ENCODE measurements at places on chromosomes 5 and 9.

GRCh38 chr5:1494780-1495524 is 28.8 kb downstream of the LPCAT1 start:
- no peak for DNase-seq

DNA sequence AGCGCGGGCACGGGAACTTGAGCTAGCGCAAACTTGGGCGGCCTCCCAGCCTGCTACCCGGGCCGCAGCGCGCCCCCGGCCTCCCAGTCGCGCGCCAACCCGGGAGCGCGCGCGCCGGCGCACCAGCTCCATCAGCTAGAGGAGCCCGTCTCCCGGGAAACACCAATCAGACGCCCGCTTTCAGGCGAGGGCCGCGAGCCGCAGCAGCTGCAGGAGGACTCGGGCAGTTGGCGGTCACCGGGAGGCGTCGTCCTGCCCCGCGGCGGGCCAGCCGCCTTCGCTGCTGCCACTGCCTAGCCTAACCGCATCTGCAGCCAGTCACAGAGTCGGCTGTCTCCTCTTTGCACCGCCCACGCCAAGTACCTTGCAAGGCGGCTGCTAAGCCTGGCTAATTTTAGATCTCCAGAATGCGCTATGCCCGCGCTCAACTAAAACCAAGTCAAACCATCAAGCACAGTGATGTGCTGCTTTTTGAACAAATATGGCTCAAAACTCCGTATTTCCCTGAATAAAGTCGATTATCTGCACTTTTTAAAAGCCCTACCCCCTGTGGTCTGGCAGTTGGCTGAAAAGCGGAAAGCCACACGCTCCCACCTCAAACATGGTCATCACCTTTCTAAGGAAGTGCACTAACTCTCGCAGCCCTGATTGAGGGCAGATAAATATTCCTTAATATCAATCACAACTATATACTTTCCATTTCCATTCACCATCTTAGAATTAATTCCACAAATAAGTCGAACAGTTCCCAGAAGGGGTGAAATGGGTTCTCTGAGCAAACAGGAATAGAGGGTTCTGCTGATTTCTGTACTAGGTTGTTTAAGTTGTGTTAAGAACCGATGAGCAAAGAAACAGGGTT is 221.8 kb downstream of the MEF2C start:
- no peak for DNase-seq

- no peak for DNase-seq
Observed at GRCh38 chr5:172906888-172907287, 52.3 kb upstream of the RPL26L1 start.

DNA sequence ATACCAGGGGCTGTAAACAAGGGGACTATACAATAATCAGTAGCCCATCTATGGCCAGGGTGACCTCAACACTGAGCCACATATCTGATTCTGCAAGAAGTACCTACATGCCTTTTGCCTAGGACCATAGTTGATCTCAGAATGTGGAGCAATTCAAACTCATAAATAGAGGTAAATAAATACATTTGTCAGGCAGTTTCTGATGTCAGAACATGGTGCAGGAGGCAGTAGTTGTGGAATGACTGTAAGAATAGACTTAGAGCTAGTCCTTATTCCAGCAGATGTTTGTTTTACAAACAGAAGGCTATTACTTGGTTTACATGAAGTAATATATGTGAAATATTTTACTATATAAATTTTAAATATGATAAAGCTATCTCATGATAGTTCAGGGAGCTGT is 330.7 kb upstream of the DAB2 start:
- no peak for DNase-seq

DNA sequence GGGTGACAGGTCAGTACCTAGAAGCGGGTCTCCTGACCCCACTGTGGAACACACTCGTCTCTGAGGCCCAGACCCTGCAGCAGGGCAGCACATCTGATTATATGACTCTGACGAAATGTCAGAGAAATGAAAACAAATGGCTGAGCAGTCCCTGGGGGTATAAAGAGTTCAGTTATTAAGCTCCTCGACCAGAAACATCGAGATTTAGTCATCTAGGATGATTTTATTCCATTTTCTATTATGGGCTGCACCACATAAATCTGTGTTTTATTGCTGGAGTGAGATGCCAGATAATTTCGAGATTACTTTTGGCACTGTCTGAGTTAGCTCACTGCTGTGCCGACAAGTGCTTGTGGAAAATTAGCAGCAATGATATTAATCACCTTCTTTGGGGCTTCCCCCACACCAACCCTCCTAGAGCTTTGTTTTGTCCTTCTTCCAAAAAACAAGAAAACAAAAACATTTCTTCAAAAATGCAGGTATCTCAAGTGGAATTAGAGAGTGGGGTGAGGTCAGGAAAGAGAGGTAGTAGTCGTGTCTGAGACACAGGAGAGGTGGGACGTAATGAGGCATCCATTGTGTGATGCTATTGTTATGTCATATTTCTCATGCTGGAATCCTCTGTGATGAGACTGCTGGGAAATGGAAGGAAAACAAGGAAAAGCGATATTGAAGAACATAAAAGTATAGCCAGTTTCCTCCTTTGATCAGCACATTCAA is 495.5 kb downstream of the DMAC1 start:
- DNase-seq: no peak

GRCh38 chr9:123470121-123470782 is 114.3 kb downstream of the CRB2 start:
- DNase-seq: no peak

DNA sequence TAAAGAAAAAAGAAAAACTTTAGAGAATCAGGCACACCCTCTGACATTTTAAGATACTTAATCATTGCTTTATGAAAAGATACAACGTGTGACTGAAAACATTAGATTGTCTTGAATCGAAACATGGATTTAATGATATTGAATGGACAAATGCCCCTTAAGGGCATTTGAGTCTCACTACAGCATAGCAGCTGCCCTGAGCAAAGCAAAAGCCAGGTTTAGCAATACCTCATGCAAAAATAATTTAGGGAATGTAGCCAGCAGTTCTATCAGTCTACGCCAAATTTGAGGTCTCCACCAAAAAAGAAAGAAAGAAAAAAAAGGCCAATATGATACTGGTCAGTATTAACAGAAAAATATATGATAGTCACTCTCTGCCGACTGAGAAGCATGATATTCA is 56.6 kb upstream of the LMNB1 start:
- DNase-seq: no peak

- peak; percentile 43 for DNase-seq
Observed at GRCh38 chr5:132385326-132386105, 16.0 kb downstream of the SLC22A5 start.

- no peak for DNase-seq
Observed at GRCh38 chr9:93463638-93464248, 10.4 kb upstream of the FAM120AOS start.

Measured in T-helper 9 cell (primary cell).